Activated CD8-positive, alpha-beta memory T cell treated with anti-CD3 and anti-CD28 coated beads, Interleukin-2, amount 50 U/mL, for 4 hours (primary cell): ENCODE measurements at places on chromosomes 4 and X.

- peak; percentile 42 for DNase-seq
These were observed 13.1 kb upstream of the G3BP2 start for GRCh38 chr4:75686346-75686745.

GRCh38 chr4:48223633-48224295, 45.9 kb downstream of the TEC start:
- no peak for DNase-seq

DNA sequence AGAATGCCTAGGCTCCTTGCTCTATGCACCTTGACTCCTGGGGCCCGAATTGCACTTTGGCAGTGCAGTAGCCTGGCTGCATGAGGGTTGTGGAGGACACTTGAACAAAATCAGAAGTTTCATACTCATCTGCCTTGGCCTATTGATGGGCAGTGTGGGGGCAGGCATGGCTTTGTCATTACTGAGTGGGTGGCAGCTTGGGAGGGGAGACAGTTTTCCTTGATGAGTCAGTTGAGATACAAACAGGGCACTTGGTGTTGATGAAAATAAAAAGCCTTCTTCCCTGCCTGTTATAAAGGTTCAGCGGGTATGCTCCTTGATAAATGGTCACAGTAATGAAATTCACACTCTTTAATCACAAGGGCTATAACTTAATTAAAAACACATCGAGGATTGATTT, 126.8 kb upstream of the MAMLD1 start:
- DNase-seq = no peak

- no peak for DNase-seq
These were observed 98.9 kb downstream of the SPRY1 start for GRCh38 chr4:123495530-123495929.

- no peak for DNase-seq
These were observed 295.4 kb upstream of the KLF3 start for GRCh38 chr4:38368613-38369012.

- no peak for DNase-seq
These were observed 71.3 kb downstream of the NBDY start for GRCh38 chrX:56800307-56800706.

- no peak for DNase-seq
These were observed 2.2 kb upstream of the MGARP start for GRCh38 chr4:139282065-139282720.

DNA sequence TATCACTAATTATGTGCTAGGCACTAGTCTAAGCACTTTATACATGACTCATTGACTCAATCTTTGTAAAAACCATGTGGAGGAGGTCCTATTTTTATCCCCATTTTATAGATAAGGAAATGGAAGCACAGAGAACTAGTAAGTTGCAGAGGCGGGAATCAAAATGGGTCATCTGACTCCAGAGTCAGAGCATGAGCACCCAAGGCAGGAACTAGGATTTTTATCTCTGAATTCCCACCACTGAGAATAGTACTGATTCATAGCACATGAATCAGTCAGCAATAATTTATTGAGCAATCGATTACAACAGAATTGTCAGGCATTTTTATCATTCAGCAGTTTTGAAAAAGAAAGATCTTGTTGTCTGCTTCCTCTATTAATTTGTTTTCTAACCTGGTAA, 19.3 kb downstream of the SCARB2 start:
- no peak for DNase-seq

DNA sequence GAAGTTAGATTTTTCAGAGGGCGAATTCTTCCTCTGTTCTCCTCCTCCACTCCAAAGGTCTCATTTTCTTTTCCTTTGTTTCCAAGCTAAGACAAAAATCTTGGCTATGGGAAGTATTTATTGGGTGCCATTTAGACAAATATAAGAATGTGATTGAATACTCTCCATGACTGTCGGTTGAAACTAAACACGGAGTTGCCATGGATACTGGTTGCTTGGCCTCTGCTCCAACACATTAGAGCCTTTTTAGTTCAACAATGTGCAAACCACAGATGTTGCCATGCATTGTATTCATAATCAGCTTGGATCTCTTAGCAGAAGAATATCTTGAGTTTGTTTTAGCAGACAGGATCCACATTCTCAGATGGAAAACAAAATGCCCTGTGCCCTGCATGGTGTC, 366.5 kb upstream of the LCORL start:
- DNase-seq = no peak

- DNase-seq = no peak
These were observed 588.3 kb upstream of the DIPK2B start for GRCh38 chrX:45788941-45789348.

DNA sequence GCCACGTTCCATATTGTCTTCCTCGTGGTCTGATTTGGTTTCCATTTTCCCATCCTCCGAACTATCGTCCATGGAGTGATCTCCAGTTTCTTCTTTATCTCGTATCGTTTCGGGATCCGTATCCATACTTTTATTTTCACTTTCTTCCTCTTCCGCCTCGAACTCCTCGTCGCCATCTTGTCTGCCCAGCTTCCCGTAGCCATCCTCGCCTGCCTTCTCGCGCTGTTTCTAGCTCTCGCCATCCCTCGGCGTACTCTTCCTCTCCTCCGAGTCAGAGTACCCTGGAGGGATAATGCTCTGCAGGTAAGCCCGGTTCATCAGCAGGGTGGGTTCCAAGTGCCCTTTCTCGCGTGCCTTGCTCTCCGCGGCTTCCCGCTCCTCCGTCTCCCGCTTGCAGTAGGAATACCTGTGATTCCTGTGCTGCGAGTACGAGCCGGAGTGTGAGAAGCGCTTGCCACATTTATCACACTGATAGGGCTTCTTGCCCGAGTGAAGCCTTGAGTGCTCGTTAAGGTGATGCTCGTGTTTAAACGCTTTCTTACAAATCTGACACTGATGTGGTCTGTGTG, 134.5 kb upstream of the TAPT1 start:
- DNase-seq = no peak

DNA sequence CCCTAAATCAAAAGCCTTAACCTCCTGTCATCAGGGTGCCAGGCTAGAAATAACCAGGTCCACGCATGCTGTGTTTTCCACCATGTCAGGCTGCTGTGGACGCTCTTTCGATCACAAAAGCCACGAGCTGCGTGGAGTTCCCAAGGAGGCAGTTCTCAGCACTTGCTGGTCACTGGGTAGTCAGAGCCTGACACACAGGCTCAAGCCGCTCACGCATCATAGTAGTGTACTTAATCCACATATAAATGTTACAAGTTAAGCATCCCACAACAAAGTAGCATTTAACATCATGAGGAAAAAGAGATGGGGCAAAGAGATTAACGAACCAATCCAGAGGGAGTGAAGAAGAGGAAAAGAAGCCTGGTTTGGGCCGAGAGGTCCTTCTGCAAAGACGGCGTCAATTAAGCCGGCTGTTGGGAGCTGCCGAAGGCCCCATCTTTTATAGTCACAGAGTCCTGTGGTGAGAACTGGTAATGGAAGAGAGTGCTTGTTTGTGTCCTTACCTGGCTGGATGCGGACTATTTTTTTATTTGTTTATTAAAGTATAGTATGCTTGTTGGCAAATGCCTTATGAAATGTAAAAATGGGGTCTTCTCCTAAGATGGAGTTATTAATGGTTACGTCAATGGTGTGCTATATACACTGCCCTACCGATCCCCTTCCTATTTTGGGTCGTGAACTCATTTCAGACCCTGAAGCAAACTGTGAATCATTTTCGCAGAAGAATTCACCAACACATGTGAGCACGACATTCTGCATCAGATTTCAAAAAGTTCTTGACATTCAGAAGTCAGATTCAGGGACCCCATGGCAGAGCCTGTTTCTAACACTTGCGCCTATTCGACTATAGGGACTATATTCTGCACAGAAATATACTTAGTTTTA, 675 bp downstream of the PRIMPOL start:
- peak; percentile 21 for DNase-seq

GRCh38 chr4:110663738-110664444, 41.0 kb upstream of the PITX2 start:
- DNase-seq = no peak
